NCI-H187 (cell line): ENCODE measurements at places on chromosomes 4 and X.

- no peak for DNase-seq
Observed at GRCh38 chrX:134520860-134521390, 61.0 kb downstream of the HPRT1 start.

DNA sequence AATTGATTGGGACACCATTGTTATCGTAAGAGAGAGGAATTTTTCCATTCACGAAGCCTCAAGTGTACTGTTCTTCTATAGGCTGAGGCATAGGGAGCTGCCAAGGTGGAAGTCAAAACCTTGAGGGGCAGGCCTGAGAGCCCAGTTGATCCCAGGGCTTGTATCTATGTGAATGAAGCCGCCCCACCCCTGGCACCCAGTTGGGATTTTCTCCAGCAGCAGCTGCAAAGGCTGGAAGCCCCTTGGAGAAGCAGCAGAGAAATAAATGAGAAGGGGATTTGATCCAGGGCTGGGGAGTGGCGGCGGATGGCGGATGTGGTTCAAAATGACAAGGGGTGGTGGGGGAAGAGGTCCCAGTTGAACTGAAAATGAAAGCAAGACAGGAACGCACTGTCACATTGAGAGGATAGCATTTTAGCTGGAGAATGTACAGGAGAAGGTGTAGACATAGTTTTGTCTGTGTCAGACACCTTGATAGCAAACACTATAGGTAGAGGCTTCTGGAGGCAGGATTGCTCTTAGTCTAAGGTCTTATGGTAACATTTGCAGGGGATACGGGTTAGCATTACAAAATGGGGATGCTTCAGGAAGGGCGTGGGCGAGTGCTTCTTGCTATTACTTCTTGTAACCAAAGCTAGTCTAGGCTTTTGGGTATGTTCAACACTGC, 32.6 kb downstream of the DOCK11 start:
- no peak for DNase-seq

GRCh38 chr4:69753686-69754085, 6.7 kb downstream of the SULT1B1 start:
- DNase-seq = no peak

- no peak for DNase-seq
Observed at GRCh38 chr4:1363513-1363912, 16.5 kb downstream of the UVSSA start.

GRCh38 chr4:165506849-165507248, 128.0 kb downstream of the CPE start:
- DNase-seq = no peak

DNA sequence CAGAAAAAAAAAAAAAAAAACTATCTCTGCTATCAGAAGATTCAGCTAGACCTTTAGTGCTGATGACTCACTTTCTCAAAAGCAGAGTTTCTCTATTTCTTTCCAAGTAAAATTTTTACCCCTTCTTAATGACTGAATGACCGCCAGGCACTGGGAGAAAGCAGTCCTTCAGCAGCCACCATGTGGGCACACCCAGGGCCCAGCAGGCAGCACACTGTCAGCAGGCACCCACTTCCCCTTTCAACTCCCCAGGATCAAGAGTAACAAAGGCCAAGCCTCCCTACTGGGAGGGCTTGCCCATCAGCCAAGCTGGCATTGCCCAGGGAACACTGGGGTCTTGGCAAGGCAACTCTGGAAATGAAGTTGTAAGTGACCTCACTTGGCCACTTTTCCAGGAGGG, 201.9 kb upstream of the MAMLD1 start:
- DNase-seq = no peak

DNA sequence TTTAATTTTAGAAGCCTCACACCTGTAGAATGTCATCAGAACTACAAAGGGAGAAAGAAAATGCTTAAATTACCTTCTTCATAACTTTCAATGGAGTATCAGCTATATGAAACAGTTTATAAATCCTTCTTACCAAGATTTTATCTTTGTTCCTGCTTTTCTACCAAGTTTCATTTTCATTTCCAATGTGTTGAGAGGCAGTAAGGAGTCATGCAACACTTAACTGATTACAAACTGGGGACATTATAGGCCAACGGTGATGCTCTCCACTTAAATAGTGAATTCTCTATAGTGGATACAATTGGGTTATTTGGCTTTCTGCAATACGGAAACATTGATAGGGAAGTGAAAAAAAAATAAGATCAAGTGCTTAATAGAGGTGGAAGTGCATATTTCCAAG, 145.2 kb upstream of the FTHL17 start:
- DNase-seq = no peak

DNA sequence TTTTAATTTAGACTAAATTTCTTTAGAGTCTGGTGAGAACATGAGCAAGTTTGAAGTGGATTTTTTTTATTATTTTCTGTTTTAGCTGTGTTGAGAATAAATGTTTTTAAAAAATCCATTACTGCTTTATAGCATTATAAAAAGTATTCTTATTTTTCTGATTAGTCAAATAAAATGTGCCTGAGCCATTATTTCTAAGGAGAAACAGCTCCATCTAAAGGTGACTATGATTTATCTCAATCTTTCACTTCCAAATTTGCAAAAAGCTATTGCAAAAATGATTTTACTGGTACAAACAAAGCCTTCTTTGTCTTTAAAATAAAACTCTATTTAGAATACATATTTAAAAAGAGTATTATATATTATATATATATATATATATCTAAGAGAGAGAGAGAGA, 959.2 kb downstream of the FAM133A start:
- DNase-seq = no peak

DNA sequence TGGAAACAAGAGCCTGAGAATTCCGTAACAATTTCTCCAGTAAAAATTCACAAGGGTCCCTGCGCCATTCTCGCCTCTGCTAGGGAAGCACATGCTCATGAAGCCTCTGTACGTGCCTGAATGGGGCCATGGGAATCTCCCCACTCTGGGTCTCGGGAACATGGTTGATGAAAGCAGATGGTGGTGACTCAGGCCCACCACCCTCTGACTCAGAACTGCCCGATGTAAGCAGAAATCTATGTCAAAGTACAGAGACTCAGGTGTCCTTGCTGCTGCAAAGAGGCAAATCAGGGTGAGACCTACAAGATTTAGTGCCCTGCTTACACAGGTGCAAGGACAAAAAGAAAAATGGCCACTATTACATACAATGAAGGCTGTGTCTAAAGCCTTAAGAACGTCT, 65.0 kb downstream of the SCD5 start:
- DNase-seq = no peak
